Stimulated activated CD4-positive, alpha-beta T cell treated with anti-CD3 and anti-CD28 coated beads, Interleukin-2, amount 100 ng/mL, for 24 hours (primary cell): ENCODE measurements at places on chromosomes 11 and 22.
A peak's percentile ranks its signal among the peaks of the same experiment; 100 is the strongest.

GRCh38 chr11:122412581-122412980 is 242.9 kb upstream of the UBASH3B start:
- no peak for DNase-seq

- DNase-seq, result no peak
Observed at GRCh38 chr11:78607696-78608095, 33.0 kb upstream of the NARS2 start.

- DNase-seq, result no peak
Observed at GRCh38 chr11:46118702-46119351, 2.4 kb downstream of the PHF21A start.

GRCh38 chr11:77375107-77375506 is 73.6 kb upstream of the GDPD4 start:
- DNase-seq, result no peak

DNA sequence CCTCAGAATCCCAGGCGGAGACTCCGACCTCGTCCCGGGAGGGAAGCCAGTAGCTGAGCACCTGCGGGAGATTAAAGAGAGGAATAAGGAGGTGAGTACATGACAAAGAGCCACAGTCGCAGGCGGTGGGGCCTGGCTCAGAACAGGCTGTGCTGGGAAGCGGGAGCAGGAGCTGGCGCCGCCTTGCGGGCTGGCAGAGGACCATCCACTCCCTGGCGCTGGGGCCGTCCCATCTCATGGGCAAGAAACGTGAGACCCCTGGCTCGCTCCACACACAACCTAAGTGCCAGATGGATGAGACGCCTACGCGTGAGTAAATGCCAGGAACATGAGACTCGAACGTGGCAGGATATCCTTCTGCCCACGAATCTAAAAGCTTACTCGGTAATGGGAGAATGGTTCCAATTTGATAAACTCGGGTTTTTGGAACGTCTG is 6.3 kb downstream of the CEND1 start:
- peak; percentile 47 for DNase-seq

DNA sequence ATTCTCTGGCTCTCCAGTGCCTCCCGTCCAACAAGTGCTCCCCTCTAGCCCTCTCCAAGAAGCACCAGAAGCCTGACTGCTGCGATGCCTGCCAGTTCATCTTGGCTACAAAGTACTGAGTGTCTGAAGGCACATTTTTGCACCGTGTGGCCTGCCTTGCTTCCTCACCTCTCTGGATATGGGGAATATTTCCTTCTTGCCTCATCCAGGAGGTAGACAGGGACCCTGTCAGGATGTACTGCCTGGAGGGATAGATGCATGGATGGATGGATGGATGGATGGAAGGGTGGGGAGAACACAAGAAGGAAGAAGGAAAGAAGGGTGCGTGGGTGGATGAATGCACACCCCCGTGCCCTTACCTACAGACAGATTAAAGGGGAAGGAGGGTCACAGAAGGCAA is 27.6 kb downstream of the KCTD17 start:
- no peak for DNase-seq

- DNase-seq, result no peak
Observed at GRCh38 chr11:61602775-61603569, 22.1 kb upstream of the SYT7 start.

- DNase-seq, result no peak
Observed at GRCh38 chr11:120775986-120776951, 247.6 kb upstream of the TBCEL start.

DNA sequence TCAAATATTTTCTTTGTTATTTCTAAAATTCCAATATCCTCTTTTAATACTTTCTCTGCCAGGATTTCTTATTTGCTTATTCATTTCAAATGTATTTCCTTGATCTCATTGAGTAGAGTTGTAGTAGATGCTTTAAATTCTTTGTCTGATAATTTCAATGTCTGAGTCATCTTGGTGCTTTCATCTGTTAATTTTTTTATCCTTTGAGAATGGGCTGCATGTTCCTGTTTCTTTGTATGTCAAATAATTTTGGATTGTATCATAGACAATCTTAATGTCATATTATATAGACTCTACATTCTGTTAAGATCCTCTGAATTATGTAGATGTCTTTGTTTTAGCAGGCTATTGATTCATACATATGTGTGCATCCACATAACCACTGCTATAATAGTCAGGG is 57.5 kb downstream of the MYEOV start:
- no peak for DNase-seq

DNA sequence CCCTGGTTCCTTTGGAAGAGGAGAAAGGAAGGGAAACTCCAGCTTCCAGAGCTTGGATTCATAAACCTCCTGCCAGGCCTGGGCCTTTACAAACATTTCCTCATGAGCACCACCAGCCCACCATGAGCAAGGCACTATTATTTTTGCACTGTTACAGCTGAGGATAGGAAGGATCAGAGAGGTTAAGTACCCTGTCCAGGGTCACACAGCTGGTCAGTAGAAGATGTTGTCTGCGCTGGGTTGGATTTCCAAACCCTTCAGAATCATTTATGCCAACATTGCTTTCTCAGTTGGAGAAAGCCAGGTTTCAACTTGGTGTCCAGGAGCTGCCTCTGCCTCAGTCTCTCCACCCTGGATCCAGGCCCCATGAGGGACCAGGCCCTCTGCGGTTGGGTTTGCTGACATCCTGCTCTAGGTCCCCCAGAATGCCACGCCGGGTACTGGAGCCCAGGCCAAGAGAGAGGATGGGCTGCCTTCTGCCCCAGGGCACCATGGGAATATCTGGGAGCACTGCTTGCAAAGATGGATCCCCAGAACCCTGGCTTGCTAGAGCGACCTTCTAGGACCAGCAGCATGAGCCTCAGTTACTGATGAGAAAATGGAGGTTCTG is 29.7 kb upstream of the SHISAL1 start:
- DNase-seq, result no peak

GRCh38 chr11:119103793-119104192 is 2.1 kb upstream of the DPAGT1 start:
- no peak for DNase-seq

GRCh38 chr11:119461229-119461963 is 38.4 kb upstream of the THY1 start:
- no peak for DNase-seq

- no peak for DNase-seq
Observed at GRCh38 chr22:50292643-50293440, 14.6 kb downstream of the PLXNB2 start.
